ENCODE measurements at places on chromosomes 2 and 18.

DNA sequence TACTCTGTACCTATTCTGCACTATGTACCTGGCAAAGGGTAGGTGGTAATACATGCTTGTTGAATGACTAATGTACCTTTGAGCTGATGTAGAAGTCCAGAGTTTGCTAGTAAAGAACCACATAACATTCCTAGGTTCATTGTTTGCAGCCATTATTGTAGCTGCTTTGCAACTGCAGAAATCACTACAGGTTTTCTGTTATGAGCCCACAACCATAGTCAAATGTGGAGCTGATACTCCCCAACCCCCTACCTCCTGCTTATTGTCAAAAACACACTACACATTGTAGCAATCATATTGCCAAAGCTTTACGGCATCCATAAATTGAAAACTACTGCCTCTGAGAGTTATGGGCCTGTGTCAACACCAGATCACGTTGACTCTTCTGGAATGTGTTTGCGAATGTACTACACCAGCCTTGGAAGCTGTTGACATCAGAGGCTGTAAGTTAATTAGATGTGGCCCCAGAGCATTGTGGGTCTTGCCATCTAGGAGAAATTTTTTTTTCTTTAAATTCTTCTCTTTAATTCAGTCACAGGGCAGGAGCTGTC is 187.0 kb downstream of the AGPS start:
- no peak for DNase-seq

GRCh38 chr2:237051861-237052260 is 33.8 kb upstream of the COPS8 start:
- no peak for DNase-seq

DNA sequence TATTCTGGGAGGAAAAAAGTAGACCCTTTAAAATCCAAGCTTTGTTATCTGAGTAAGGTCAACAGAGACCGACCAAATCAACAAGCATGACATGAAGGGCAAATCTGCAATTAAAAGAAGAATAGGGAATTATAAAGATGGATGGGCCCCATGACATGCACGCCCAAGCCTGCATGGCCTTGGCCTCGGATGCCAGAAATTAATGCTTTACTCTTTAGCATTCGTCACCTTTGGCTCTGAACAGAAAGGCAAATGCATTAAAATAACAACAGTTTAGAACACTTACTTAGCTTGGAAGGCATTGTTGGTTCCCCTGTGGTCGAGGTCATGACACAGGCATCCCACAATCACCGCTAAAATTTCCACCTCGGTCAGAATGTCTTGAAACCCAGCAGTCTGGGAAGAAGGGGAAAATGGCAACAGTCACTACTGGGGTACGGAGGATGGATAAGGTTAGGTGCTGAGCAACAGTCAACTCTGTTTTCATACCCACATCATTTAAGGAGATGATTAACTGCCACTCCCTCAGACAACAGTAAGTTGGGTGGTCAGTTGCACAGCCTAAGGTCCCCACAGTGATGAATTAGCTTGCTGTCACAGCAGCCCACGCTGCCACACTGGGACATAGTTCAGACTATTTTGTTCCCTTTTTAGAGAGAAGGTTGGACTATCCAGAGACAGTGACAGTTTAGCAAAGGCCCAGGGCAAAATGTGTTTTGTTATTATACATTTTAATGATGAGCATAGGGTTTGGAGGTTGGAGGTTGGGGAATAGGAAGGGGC is 319.1 kb downstream of the AGPS start:
- no peak for DNase-seq

DNA sequence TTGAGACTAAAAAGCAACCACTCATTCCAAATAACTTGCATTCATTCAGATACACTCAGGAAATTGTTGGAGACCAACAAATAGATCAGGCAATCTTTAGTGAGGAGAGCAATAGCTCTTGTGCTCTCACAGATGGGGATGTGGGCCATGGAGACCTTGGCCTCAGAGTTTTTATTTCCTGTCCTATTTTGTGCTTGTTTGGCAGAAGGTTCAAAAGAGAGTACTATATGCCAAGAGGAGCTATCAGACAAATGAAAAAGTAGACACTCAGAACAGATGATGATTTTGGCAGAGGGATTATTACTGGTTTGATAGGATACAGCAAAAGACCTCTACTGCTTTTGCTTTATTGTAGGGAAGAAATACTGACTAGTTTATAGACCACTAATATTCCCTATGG is 230.2 kb downstream of the KCNE4 start:
- DNase-seq, result no peak

- DNase-seq, result no peak
Measured at GRCh38 chr2:226970362-226970761, 134.5 kb downstream of the RHBDD1 start.

All from left hindlimb (tissue), 1 donor.